Lung (tissue), 17 donors: ENCODE measurements at places on chromosomes 3 and 15.
A peak's percentile ranks its signal among the peaks of the same experiment; 100 is the strongest.

DNA sequence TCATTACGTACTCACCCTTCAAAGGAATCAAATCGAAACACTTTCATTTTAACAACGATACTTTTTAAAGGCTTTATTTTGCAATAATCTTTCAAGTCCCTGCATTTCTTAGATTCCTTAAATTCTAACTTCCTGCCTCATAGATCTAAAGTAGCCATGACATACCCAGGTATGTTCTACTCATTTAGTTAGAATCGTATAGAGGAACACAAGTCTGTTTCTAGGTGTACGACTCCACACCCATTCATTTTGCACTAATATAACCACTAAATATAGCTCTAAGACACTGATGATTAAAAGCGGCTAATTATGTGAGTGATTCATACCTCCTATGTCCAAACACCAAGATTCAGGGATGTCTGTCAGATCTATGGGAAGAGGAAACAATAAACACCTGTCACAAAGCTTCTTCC is 1.3 kb downstream of the ATP13A3 start:
- DNase-seq: no peak

GRCh38 chr3:184806567-184807271 is 5.2 kb upstream of the VPS8 start:
- no peak for DNase-seq

DNA sequence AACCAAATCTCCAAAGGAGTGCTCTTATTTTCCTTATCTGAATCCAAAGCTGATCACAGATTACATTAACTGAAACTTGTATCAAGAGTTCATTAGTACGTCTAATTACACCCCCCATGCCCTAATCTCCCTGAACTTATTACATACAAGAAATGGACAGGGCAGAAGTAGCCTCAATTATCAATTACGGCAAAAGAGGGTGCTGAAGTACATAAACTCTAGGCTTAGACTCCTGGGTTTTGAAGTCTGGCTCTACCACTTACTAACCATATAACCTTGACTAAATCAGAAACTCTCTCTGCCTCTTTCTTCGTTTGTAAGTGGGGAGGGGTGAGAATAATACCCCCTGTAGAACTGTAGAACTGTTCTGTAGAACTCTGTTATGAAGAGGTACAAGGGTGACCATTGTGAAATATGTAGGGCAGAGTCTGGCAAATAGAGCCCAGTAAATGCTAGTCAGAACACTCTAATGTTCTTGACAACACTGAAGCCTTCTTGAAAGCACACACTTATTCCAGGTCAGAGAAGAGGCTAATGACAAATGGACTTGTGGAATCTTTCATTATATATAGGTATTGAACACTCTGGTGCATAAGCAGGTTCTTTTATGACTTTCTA is 19.6 kb upstream of the OR5K4 start:
- DNase-seq: no peak

GRCh38 chr3:159600291-159600690 is 388.3 kb upstream of the IL12A start:
- DNase-seq: no peak

GRCh38 chr15:23629234-23629805 is 18.3 kb downstream of the MAGEL2 start:
- DNase-seq: peak; percentile 11

- no peak for DNase-seq
Measured at GRCh38 chr3:25381083-25381482, 47.0 kb upstream of the RARB start.

DNA sequence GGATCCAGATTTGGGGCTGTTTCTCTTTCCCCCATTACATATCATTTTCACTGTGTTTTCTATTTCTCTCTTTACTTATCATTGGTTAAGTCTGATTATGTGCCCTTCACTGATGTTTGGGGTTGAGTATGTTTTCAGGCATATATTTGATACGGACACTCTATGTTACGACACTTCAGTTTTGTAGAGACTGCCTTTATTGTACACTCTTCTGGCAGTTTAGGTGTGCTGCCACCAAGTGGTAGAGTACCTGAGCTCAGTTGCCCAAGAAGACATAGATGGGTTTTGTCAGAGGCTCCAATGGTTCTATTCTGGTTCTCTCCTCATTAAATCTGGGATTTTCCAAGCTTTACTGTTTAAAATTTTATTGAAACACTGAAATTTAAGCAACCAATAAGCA is 255.0 kb upstream of the ROPN1 start:
- no peak for DNase-seq
